ENCODE measurements at places on chromosomes 6 and 20.

- peak; percentile 62 for DNase-seq
These were observed 204.2 kb downstream of the KCNQ5 start for GRCh38 chr6:72826037-72826436.

GRCh38 chr6:145076115-145076841, 659.0 kb downstream of the EPM2A start:
- DNase-seq: no peak

DNA sequence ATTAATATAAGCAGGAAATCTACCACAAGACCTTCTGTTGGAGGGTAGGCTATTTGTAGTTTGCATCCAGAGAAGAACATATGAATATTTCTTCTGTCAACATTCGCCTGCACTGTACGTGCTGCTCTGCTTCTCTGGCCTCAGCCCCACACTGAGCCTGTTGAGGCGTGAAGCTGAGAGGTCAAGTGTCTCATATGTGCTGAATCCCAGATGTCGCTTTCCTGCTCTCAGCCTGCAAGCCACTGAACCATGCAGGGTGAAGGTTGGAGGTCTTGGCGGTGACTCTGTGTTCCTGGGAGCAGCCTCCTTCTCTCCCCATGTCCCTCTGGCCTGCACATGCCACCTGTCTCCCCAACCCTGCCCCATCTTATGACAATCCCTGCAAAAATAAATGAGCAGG, 83.6 kb downstream of the TMEM170B start:
- DNase-seq: no peak

GRCh38 chr6:4210629-4211419, 75.4 kb upstream of the ECI2 start:
- DNase-seq: peak; percentile 36

DNA sequence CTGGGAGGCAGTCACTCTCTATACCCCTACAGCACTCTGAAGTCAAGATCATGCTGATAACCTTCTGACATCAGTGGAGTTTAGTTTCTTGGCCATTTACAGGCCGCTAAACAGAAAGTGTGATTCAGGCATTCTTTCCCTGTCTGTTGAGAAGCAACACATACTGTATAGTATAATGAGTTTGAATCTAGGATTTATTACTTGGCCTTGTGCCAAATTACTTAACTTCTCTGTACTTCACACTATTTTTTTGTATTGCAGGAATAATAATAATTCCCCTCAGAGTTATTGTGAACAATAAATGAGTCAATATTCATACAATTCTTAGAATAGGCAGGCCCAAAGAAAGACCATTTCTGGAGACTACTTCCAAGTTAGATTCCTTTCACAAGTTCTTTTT, 4.1 kb downstream of the ZNF391 start:
- no peak for DNase-seq

DNA sequence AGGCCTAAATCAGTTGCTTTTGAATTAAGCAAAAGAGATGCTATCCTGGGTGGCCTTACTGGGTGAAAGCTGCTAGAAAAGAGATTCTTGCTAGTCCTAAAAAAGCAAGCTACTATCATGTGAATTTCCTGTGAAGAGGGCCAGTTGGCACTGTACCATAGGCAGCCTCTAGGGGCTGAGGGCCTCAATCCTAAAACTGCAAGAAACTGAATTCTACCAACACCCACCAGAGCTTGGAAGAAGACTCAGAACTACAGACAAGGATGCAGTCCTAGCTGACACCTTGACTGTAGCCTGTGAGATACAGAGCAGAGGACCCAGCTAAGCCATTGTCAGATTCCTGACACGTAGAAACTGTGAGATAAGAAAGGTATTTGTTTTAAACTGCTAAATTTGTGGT, 24.5 kb downstream of the CLIC5 start:
- no peak for DNase-seq

DNA sequence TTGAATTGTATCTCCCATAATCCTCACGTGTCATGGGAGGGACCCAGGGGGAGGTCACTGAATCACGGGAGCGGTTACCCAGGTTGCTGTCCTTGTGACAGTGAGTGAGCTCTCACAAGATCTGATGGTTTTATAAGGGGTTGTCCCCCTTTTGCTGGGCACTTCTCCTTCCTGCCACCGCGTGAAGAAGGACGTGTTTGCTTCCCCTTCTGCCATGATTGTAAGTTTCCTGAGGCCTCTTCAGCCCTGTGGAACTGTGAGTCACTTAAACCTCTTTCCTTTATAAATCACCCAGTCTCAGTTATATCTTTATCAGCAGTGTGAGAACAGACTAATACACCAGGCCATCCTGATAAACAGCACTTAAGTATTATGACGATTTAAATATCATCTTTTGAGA, 9.0 kb upstream of the MRGBP start:
- DNase-seq: no peak

DNA sequence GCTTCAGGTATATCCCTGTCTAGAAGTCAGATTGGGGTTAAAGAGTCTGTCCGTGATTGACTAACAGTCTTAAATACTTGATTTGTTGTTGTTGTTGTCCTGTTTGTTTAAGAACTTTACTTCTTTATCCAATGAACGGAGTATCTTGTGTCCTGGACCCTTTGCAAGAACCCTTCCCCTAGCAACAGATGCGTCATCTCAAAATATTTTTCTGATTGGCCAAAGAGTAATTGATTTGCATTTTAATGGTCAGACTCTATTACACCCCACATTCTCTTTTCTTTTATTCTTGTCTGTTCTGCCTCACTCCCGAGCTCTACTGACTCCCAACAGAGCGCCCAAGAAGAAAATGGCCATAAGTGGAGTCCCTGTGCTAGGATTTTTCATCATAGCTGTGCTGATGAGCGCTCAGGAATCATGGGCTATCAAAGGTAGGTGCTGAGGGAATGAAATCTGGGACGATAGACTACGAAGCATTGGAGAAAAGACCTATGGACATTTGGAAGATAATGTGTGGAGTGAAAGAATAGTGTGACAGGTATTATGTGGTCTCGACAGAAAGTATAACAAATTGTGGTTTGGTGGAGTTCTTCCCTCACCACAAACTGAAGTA, at the start of gene HLA-DRA:
HLA-DRA (plus strand) TSS at position 286 of the 613 bp plus-strand sequence; CDS start at position 350, 64 bp downstream.
- peak; percentile 69 for DNase-seq

DNA sequence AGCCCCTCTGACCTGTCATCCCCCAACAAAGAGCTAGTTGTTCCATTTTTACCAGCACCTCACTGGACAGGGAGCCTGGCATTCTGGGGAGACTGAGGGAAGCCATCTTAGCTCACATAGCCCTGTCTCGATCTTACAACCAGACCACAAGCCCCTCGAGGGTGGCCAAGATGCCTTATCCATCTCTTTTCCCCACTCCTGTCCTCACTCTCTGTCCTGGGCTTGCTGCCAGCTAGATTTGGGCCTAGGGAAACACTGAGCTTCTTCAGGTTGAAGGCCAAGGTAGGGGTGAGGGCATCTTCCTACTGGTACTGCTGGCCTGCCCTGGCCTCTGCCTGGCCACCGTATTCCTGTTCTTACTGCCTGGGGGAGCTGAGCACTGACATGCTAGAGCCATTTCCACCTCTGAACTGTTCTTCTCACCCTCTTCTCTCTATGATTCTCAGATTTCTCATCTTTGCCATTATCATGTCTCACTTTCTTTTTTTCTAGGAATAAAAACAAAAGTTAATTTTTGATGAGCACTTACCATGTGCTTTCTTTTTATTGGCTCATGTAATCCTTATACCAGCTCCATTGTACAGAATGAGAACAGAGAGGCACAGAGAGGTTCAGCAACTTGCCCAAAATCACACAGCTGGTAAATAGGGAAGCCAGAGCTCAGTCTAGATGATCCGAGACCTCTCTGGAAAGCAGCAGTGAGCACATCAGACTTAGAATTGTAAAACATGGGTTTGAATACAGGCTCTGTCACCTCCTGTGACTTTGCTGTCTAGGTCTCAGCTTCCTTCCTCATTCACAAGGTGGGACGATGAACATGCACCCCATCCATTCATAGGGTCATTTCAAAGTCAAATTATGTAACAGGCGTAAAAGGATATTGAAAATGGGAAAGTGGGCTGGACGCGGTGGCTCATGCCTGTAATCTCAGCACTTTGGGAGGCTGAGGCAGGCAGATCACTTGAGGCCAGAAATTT, 28.7 kb downstream of the FGD2 start:
- DNase-seq: no peak

- DNase-seq: no peak
These were observed 530.4 kb upstream of the MARCKS start for GRCh38 chr6:113326781-113327180.

GRCh38 chr6:159953091-159953601, 15.7 kb upstream of the IGF2R start:
- peak; percentile 58 for DNase-seq

DNA sequence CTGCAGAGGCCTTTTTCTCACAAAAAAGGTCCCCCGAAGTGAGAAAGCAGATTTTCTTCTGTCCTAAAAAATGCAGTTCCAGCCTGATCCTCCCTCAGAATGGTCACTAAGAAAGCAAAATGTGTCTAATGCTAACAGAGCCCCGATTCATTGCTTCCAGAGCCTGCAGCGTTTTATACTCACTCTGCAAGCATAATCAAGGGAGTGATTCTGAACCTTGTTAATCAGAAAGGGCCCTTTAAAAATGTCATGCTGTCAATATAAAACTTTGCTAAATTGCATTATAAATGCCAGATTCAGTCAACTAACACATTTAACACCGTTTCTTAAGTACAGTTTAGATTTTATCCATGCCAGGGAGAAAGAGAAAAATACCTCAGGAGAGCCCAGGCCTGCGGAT, 202.8 kb downstream of the CD83 start:
- DNase-seq: no peak

GRCh38 chr20:64143018-64143801, 21.0 kb upstream of the MYT1 start:
- no peak for DNase-seq

- DNase-seq: no peak
These were observed 131.3 kb downstream of the GMDS start for GRCh38 chr6:2114100-2114499.

- no peak for DNase-seq
These were observed 97.9 kb upstream of the PTPRT start for GRCh38 chr20:43287637-43288036.

GRCh38 chr6:145784683-145785082, 29.9 kb downstream of the FBXO30 start:
- DNase-seq: no peak

GRCh38 chr20:23305098-23305497, 45.5 kb upstream of the NXT1 start:
- peak; percentile 83 for DNase-seq

- peak; percentile 38 for DNase-seq
These were observed 2.5 kb downstream of the SMIM13 start for GRCh38 chr6:11096109-11096508.

- no peak for DNase-seq
These were observed 16.3 kb upstream of the VEGFA start for GRCh38 chr6:43753570-43754183.

DNA sequence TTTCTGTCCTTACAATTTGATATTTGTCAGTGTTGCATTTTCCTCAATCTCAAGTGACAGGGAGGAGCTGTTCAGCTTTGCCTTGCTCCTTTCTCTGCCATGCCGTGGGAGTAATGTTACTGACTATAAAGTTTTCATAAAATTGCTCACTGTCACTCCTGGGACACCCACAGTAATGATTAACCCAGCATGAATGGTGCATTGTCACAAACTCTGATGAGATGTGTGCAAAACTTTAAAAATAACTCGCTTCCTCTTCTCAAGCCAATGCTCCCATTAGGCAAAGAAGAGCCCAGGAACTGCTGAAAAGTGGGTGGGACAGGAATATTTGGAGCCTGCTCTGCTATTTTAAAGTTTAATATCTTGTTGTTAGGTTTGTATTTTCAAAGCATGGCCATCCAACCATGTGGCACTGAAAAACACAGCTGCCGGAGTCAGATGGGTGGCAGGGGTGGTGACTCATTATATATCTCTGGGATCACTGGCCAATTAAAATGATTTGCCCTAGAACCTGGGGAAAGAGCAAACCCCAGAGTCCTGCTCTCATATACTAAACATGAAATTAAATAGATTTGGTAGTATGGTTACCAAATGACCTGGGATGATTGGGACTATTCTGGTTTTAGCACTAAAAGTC, 260.1 kb downstream of the BTBD3 start:
- no peak for DNase-seq

GRCh38 chr6:11894212-11894611, 115.6 kb upstream of the ADTRP start:
- no peak for DNase-seq

DNA sequence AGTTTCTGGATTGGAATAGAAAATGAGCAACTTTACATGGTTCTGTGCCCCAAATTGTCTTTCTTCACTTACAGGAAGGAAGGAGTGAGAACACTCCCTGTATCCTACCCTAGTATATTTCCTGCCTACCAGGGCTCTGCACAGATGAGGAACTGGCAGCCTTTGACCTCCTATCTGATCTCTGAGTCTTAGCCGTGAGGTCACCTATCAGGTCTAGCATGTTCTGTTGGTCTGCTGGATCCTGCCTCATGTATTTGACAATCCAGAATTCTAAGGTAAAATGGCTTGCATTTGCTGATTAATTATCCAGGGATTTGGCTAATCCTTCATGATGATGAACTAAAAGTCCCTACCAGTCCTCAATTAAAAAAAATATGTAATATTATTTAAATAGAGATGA, 35.0 kb upstream of the TRAM2 start:
- no peak for DNase-seq

DNA sequence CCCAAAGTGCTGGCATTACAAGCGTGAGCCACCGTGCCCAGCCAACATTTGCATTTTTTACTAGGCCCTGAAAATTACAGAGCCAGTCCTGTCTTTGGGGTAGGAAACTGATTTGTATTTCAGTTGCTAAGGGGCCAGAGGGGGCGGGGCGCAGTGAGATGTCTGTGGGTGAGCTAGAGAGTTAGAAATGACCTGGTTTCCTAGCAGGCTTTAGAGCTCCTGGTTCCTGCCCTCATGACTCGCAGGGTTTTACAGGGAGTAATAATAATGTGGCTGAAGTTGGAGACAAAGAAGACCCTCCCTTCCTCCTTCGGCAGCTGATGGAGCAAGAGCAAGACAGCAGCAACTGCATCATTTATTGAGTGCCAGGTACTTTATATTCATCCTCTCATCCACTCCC, 131.5 kb downstream of the TFAP2C start:
- DNase-seq: no peak

- no peak for DNase-seq
These were observed 740 bp downstream of the NELFCD start for GRCh38 chr20:58981628-58982364.

DNA sequence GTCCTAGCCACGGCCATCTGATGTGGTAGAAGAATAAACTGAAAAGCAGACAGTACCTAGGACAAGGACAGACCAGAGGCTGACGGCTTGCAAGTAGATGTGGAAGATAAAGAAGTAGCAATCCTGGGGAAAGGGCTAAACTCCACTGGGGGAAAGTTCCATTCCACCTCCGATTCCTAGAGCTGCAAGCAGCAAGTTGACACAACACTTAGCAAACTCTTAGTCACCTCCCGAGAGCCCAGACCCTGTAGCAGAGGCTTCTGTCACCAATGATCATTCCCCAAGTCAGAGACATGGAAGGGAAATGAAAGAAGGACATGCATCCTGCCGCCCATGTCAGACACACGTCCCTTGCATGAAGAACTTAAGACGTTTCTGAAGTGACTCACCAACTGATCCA, 99.2 kb upstream of the RPS6KA2 start:
- DNase-seq: no peak
